CD8-positive, alpha-beta T cell (primary cell): ENCODE measurements at places on chromosomes 4 and X. TPM values are rescaled to one million over a fixed set of nuclear protein-coding genes. Genes with fewer than 3 reads are reported as not detected.

DNA sequence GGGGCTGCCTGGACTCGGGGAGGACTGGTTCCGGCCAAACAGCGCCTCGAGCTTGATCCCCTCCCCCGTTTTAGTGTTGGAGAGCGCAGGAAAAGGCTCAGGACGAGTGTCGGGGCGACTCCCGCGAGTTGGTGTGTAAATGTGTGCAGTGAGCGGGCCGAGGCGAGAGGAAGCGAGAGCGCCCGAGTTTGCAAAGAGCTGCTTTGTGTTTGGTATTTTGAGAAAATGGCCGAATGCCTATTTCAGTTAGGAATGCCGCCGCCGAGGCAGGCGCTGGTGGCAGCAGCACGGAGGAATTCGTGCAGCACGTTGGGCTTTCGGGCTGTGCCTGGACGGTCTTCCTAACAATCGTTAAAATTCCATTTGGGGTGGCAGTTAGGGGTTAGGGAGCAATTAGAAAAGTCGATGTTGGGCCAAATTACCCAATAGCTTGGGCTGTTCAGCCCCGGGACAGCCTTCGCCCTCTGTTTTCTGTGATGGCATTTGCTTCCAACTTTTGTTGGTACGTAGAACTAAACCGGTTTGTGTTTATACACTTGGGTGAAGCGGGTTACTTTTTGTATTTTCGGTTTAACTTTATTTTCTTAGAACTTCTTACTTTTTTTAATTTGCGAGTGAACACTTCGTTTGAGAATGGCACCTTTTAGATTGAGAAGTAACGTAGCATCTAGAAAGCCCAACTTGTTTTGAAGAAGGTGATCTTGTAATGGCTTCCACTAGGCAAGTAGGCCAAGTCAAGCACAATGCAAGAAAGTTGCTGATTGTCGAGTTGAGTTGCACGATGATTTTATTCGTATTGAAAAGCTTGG is 1.6 kb downstream of the REST start:
- peak; percentile 34 for DNase-seq

GRCh38 chr4:958696-959337 is 14.6 kb downstream of the DGKQ start:
- DNase-seq: no peak

DNA sequence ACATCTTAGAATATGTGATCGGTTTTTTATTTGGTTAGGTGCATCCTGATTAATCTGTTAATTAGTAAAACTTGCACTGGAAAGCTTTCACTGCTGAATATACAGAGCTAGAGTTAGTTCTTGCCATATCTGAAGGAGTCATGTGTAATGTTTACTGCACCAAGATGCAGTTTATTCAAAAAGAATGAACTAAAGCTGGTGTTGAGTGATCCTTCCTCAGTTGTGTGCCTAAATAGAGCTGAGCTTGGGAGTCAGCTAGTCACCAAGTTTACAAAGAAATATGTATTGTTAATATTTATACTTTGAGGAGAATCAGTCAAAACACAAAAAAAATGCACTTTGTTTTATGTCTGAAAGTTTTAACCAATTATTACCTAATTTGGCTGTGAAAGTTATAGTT is 54.1 kb upstream of the FHDC1 start:
- no peak for DNase-seq

ZNF711 gene
- total RNA-seq: 6.7 TPM

DDX53 gene
- total RNA-seq: not detected
